ENCODE measurements at places on chromosomes 3 and 15. TPM values are rescaled to one million over a fixed set of nuclear protein-coding genes. Genes with fewer than 3 reads are reported as not detected.
A peak's percentile ranks its signal among the peaks of the same experiment; 100 is the strongest.

GRCh38 chr3:52453496-52454249 lies at the start of gene TNNC1:
Gene TNNC1, minus strand, starts transcription at chr3:52454041. Its CDS starts 26 bp downstream, at chr3:52454015.
- H3K4me1 ChIP-seq: peaks cover 40% of the 10 kb centered on the region
- no peaks in the 10 kb centered on the region for H3K27me3 ChIP-seq
- H3K36me3 ChIP-seq: peaks cover 5% of the 10 kb centered on the region
- DNase-seq: no peak
- peak within 1 kb of the TSS; percentile 97 for H3K27ac ChIP-seq

Gene ISL2
- total RNA-seq: 2.0 TPM

DNA sequence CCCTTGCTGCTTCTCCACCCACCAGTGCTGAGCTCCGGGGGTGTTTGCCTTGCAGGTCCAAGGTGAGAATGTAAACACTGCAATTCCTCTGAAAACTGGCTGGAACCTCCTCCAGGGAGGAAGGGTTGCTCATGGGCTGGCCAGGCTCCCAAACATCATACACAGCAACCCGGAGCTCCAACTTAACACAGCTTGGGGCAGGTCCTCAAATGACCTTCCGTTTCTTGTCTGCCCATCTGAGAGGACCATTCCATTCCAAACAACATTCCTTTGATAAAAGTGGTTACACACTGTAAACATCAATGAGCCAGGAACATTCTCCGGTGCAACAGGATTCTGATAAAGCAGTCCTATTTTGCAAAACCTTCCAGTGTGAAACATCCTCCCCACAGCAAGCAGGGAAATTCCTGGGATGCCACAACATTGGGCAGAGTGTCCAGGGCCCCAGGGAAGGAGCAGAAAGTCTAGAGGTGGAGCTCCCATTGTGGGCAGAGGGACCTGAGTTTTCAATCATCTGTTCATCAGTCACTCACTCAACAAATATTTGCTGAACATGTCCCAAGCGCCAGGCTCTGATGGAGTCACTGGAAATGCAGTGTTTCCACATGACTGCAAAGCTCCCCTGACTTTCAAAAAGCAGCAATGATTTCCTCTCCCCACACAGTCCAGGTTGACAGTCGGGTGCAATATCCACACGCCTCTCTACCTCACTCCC lies 7.3 kb upstream of the HEG1 start:
- no peak for DNase-seq
- H3K27ac ChIP-seq: no peak overlapping the region
- H3K27me3 ChIP-seq: no peaks in the 10 kb centered on the region
- H3K36me3 ChIP-seq: no peaks in the 10 kb centered on the region
- peaks cover 5% of the 10 kb centered on the region for H3K4me1 ChIP-seq

Gene ITIH1
- 0.98 TPM for total RNA-seq

- no peaks in the 10 kb centered on the region for H3K4me1 ChIP-seq
- no peaks in the 10 kb centered on the region for H3K36me3 ChIP-seq
- no peak for DNase-seq
- H3K27ac ChIP-seq: no peak overlapping the region
- H3K4me3 ChIP-seq: no peak overlapping the region
Measured at GRCh38 chr3:123789760-123790159, 94.4 kb downstream of the MYLK start.

Gene FAM107A
- total RNA-seq: 88.6 TPM

- H3K27ac ChIP-seq: no peak overlapping the region
- H3K4me1 ChIP-seq: no peaks in the 10 kb centered on the region
- no peaks in the 10 kb centered on the region for H3K27me3 ChIP-seq
- H3K36me3 ChIP-seq: no peaks in the 10 kb centered on the region
Measured at GRCh38 chr3:62229211-62229610, 144.1 kb downstream of the FEZF2 start.

DNA sequence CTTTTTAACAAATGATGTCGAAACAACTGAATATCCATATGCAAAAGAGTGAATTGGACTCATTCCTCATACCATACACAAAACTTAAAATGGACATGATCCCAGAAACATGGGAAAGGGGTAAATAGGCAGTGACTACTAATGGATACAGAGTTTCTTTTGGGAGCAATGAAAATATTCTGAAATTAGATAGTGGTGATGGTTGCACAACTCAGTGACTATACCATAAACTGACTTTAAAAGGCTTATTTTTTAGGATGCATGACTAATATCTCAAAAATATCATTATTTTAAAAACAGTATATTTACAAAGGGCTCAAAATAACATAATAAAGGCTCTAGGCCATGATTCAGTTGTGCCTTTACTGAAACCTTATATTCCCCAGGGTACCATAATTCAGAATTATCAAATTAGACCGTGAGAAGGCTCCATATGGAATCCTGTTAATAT lies 16.3 kb upstream of the ATP13A3 start:
- no peak overlapping the region for H3K27ac ChIP-seq
- no peak for DNase-seq
- H3K4me1 ChIP-seq: no peaks in the 10 kb centered on the region
- H3K4me3 ChIP-seq: no peak overlapping the region

- no peak overlapping the region for H3K27ac ChIP-seq
- no peak for DNase-seq
- H3K4me1 ChIP-seq: peaks cover 3% of the 10 kb centered on the region
- no peaks in the 10 kb centered on the region for H3K27me3 ChIP-seq
- no peak overlapping the region for H3K4me3 ChIP-seq
- no peaks in the 10 kb centered on the region for H3K36me3 ChIP-seq
Measured at GRCh38 chr15:72086920-72087648, 30.9 kb downstream of the MYO9A start.

GRCh38 chr3:151419806-151420205 lies 35.3 kb upstream of the P2RY12 start:
- no peaks in the 10 kb centered on the region for H3K27me3 ChIP-seq
- H3K4me1 ChIP-seq: no peaks in the 10 kb centered on the region
- no peak overlapping the region for H3K27ac ChIP-seq

DNA sequence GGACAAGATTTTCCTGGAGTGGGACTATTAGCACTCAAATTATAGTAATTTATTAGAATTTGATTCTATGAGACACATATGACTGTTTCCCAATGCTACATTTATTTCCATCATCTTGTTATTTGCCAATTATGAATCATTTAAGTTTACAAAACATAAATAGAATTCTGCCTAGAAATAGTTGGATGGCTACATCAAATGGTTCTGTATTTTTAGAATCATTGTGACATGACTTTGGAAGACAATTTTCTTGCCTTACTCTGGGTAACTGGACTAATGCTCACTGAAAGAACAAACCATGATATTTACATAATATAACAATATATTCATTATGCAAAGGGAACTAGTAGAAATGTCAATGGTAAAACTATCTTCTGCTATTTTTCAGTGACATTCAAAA lies 173.5 kb downstream of the ZIC1 start:
- no peaks in the 10 kb centered on the region for H3K36me3 ChIP-seq
- DNase-seq: no peak
- H3K27me3 ChIP-seq: no peaks in the 10 kb centered on the region
- H3K27ac ChIP-seq: no peak overlapping the region
- no peaks in the 10 kb centered on the region for H3K4me1 ChIP-seq

Measured in vagina (tissue), 2 donors.